ENCODE measurements at places on chromosomes 11 and 22.

DNA sequence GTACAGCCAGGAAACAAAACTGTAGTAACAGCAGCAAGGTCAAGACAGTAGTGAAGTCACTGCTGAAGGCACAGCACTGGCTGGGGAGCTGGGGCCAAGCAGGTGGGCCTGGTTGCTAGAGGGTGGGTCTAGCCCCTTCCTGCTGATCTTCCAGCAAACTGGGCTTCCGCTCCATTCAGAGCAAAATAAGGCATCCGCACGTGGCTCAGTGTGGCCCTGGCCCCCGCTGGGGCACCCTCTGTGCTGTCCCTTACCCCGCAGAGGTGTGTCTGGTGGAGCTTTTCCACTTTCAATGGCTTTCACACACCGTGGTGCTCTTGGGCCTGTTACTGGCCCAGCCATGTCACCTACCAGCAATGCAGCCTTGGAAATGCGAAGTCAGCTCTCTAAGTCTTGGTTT, 162.4 kb upstream of the B3GAT1 start:
- DNase-seq: no peak

DNA sequence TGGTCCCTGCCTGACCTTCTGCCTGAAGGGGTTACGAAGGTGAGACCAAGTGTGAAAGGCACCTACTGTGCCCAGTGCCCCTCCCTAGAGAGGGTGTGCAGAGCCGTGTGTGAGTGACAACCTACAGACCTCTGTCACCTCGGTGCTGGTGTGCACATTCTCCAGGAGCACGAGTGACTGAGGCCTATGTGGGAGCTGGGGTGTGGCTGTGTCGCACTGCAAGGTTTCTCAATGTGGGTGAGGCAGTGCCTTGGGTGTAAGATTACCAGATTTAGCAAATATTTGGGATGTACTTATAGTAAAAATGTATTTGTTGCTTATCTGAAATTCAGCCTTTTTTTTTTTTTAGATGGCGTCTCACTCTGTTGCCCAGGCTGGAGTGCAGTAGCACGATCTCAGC, 5.6 kb downstream of the STARD10 start:
- DNase-seq: no peak

- DNase-seq: no peak
Observed at GRCh38 chr11:36431429-36432092, 78.5 kb downstream of the TRAF6 start.

DNA sequence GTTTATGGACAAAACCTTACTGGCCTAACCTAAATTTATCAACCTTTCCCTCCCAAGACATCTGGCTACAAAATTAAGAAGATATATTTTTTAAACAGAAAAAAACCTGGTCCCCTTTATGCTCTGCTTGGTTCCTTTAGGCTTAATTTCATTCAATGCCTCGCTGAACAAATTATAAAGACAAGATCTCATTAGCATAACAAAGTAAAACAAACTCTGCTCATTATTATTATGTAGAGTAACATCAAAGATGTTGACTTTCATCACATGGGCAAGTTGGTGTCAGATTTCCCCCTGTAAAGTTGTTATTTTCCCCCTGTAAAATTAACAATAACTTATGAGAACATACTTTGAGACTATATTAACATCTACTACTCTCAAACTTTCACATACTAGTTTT, 11.0 kb downstream of the RRAS2 start:
- DNase-seq: no peak

DNA sequence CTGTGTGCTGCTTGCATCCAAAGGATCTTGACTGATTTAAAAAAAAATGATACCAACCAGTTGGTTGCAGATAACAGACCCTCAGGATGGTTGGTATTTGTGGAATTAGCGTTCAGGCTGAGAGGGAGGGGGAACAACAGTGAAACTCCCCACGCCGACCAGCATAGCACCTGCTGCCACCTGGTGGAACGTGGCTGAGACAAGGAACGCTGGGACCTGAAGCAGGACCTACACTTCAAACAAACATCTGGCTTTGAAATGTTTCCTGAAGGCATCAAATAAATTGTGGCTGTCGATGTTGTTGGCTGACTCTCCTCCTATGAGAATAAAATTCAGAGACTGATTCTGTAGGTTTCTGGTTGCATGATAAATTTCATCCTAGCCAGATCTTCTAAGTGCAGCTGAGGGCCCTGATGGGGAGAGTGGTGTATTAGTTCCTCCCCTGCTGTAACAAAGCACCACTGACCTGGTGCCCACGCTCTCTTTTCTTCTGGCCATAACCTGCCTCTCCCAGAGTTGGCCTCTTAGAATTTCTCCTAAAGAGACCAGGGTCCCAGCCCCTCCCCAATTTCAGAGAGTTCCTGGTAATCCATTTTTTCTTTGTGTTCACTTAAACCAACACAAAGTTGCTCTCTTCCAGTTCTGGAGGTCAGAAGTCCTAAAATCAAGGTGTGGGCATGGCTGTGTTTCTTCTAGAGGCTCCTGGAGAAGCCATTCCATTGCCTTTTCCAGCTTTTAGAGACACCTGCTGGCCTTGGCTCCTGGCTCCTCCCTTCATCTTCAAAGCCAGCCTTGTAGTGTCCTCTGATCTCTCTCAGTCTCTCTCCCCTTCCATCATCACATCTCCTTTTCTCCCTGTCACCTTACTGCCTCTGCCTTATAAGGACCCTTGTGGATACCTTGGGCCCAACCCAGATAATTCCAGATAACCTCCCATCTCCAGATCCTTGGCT, 17.3 kb downstream of the APOL2 start:
- DNase-seq: no peak

DNA sequence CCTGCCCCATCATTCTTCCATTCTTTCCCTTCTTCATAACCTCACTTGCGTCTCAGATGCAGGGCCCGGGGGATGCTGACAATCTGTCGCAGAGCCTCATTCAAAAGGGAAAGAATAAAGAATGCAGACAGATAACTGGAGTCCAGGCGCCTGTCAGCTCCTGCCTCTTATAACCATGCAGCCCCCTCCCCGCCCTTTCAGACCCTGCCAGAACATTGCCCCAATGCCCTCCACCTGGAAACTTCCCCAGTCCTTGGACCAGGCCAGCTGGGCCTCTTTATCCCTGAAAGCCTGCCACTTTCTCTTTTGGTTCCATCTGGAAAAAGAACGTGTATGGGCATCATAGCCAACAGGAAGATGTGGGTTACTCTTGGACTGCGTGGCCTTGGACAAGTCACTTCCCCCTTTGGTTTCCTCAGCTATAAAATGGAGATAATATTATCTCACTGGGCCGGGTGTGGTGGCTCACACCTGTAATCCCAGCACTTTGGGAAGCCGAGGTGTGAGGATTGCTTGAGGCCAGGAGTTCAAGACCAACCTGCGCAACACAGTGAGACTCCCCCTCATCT, 2.1 kb upstream of the TCF20 start:
- DNase-seq: no peak

DNA sequence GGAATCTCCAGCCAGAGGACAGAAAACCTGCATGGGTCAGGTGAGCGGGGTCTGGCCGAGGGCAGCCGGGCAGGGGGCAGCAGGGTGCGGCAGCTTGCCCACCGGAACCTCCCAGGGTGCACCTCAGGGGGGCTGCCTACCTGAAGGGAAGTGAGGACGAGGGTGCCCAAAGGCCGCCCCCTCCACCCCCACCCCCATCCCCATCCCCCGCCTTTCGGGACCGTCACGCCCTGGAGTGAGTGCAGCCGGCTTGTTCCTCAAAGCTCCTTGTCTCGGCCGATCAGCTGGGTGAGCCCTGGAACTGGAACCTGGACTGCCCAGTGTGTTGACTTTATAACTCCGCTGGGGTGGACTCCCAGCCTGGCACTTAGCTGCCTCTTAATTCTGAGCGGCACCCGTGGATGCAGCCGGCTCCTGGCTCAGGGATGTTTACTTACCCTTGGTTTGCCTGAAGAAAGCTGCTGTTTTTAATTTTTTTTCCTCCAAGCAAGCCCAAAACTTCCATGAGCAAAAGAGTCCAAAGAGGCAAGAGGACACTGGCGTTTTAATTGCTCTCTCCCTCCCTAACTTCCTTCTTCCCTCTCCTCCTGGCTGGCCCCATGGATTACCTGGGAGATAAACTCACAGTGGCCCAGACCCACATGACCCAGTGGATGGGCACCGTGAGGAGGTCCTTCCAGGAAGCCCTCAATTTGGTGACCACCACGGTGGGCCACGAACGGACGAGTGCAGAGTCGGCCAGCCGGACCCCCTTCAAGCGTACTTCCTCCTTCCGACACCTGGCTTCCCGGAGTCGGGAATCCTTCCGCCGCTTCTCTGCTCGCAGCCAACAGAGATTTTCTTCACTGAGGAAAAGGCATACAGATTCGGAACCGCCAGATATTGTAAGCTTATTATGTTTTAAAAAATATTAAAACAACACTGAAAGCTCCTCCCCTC, 87.8 kb upstream of the CRYBB3 start:
- DNase-seq: no peak

GRCh38 chr22:22092101-22092500, 109.5 kb upstream of the TOP3B start:
- no peak for DNase-seq

- DNase-seq: no peak
Observed at GRCh38 chr11:61042961-61043540, 59.2 kb upstream of the CD5 start.

- DNase-seq: no peak
Observed at GRCh38 chr11:118129471-118130172, 23.0 kb downstream of the SCN4B start.

DNA sequence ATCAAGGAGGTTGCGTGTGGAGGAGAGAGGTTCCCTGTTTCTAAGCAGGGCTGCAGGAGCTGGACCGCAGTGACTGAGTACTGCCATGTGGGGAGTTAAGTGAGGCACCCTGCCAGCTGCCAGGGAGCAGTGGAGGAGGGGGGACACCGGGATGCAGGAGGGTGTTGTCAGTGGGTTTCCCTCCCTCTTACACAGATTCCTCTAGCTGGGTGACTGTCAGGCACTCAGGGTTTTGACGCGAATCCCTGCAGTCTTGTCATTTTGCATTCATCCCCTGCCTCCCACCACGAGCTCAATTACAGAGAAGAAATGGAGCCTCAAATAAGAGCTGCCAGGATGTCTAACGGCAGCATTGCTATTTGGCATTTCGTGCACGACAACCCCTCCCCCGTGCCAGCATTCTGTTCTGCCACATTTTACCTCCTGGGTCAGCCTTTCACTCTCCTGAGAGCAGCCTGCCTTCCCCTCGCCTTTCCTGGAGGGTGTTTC, 119.8 kb upstream of the SORL1-AS1 start:
- DNase-seq: no peak

DNA sequence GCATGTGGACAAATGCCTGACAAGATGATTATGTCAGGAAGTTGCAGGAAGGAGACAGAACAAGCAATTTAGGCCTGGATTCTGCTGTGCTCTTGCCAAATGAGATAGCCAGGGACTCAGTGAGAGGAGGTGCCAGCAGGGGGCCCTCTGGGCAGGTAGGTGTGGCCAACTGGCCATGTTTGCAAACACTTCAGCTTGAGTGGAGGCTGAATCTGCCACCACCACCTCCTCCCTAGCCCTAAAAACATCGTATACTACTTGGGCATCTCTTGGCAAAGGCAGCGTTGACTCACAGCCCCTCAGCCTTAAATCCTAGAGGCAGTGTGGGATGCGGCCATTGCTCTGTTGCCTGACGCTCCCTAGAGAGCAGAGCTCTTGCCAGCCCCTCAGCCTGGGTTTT, 95.1 kb upstream of the PLET1 start:
- no peak for DNase-seq

DNA sequence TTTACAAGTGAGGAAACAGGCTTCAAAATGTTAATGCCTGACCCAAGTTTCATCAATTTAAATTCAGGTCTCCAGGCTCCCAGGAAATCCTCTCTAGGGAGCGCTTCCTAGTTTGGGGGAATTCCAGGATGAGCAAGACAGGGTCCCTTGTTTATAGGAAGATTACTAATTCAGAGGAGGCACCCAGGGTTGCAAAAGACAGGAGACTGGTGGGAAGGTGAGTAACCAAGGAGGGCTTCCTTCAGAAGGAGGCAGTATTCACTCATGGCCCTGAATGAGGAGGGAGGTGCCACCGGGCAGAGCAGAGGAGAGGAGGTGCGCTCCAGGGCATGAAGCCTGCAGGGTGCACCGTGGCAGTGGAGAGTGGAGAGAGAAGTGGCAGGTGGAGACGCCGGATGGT, 1.6 kb downstream of the TMEM132A start:
- no peak for DNase-seq

- DNase-seq: no peak
Observed at GRCh38 chr11:77107950-77108349, 5.3 kb downstream of the OMP start.

DNA sequence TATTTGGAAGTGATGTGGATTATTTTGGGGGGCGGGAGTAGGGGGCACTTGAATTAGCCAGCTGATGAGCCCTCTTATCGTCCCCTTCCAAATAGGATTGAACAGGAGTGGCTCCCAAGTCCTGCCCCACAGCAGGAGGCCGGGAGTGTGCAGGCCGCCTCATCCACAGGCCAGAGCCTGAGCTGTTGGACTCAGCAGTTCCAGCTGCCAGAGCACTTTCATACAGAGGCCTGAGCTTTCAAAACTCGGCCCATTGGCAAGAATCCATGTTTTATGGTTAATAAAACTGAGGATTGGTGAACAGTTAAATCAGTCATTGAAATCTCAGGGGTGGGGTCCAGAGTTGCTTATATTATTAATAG, 9.6 kb downstream of the FAM118A start:
- DNase-seq: no peak

DNA sequence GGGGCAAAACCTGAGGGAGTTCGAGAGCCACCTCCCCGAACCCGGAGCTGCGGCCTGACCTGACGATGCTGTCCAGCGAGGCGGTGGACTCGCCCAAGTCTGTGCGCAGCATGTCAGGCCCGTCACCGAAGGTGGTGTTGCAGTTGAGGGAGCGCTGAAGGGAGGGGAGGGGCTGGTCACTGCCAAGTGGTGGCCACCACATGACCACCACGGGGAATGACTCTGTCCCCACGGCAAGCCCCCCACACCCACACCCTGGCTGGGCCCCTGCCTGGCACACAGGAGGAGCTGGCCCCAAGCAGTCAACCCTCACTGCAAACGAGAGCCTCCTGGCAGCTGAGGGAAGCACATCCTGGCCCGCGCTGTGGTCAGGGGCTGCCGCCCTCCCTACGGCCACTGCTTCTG, 30.8 kb downstream of the TRMU start:
- no peak for DNase-seq

GRCh38 chr22:50257041-50257440, 4.4 kb downstream of the MAPK12 start:
- no peak for DNase-seq

DNA sequence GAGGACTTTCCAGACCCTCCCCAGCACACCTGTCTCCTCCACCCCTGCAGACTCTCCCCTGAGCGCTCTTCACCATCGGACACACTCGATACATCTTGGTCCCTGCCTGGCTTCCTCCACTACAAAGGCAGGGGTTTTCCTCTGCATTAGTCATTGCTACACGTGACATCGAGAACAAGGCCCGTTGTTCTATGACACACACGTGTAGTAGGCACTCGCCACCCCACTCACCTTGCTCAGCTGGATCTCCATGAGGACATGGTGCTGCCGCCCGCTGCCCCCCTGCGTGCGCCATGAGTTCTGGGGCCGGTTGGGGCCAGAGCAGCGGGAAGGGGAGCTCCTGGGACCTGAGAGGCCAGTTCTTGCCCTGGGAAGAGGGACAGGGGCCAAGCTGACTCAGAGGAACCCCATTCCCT, 16.7 kb downstream of the ATG2A start:
- DNase-seq: peak; percentile 60

All from stimulated activated CD4-positive, alpha-beta T cell treated with anti-CD3 and anti-CD28 coated beads, TNF-alpha, amount 100 ng/mL, for 24 hours (primary cell).